ENCODE measurements at places on chromosomes 2 and 18. TPM values are rescaled to one million over a fixed set of nuclear protein-coding genes. Genes with fewer than 3 reads are reported as not detected.

DNA sequence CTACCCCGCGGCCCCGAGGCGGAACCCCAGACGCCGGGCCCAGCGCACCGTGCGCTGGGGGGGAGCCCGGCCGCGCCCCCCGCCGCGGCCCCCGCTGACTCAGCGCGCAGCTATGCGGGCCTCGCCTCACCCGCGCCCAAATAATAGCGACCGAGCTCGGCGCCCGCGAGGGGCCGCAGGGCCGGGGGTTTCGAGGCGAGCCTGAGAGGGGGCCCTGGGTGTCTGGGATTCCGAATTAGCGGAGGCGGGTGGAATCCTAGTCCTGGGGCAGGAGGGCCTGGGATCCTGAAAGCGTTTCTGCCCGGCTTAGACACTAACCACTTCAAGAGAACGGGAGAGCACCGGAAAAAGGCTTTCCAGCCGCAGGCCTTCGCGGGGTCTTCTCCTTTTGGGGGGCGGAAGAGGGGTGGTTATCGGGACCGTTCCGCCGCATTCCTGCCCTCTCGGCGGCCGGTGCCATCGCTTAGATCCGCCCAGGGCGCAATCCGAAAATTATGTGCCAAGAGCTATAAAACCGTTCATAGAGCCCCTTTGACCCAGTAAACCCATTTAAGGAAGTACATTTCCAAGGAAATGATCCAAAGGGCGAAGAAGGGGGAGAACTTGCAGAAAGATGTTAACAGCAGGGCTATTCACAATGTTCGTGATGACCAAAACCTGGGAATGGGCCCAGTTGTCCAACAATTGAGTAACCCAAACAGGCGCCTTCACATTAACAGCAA is 681 bp upstream of the ROCK2 start:
- H3K27ac ChIP-seq = peak overlapping the region; percentile 90
- peak; percentile 55 for DNase-seq
- H3K36me3 ChIP-seq = no peaks in the 10 kb centered on the region
- peak overlapping the region; percentile 78 for H3K4me3 ChIP-seq
- H3K4me1 ChIP-seq = peaks cover 12% of the 10 kb centered on the region

DNA sequence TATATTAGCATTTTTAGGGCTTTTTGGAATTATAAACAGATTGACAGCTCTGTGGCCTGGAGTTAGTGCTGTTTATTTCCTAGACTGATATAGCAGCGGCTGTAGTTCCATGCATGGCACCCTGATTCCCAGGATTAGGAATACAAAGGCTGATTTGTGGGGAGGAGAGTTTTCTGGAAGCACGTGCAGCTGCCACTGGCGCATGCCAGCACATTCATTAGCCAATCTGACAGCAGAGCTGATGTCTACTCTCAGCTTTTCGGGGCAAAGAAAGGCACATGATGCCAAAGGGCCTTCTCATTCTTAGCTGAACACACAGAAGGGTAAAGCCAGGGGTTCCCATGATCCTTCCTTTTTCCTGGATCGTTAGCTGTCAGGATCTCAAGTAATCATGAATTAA is 45.7 kb upstream of the RAPH1 start:
- H3K36me3 ChIP-seq = no peaks in the 10 kb centered on the region
- H3K4me1 ChIP-seq = peaks cover 53% of the 10 kb centered on the region
- no peak overlapping the region for H3K4me3 ChIP-seq
- no peaks in the 10 kb centered on the region for H3K27me3 ChIP-seq

DNA sequence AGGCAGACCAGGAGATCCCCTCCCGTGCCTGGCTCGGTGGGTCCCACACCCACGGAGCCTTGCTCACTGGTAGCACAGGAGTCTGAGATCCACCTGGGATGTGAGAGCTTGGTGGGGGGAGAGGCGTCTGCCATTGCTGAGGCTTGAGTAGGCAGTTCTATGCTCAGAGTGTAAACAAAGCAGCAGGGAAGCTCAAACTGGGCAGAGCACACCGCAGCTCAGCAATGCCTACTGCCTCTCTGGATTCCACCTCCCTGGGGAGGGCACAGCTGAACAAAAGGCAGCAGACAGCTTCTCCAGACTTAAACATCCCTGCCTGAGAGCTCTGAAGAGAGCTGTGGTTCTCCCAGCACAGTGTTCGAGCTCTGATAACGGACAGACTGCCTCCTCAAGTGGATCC is 85.1 kb downstream of the UGP2 start:
- H3K4me3 ChIP-seq = no peak overlapping the region
- no peaks in the 10 kb centered on the region for H3K27me3 ChIP-seq
- H3K4me1 ChIP-seq = no peaks in the 10 kb centered on the region
- H3K27ac ChIP-seq = no peak overlapping the region
- DNase-seq = no peak

GRCh38 chr2:183359867-183360266 is 235.6 kb downstream of the NUP35 start:
- no peaks in the 10 kb centered on the region for H3K36me3 ChIP-seq
- H3K4me3 ChIP-seq = no peak overlapping the region
- H3K27me3 ChIP-seq = no peaks in the 10 kb centered on the region
- H3K27ac ChIP-seq = no peak overlapping the region

DNA sequence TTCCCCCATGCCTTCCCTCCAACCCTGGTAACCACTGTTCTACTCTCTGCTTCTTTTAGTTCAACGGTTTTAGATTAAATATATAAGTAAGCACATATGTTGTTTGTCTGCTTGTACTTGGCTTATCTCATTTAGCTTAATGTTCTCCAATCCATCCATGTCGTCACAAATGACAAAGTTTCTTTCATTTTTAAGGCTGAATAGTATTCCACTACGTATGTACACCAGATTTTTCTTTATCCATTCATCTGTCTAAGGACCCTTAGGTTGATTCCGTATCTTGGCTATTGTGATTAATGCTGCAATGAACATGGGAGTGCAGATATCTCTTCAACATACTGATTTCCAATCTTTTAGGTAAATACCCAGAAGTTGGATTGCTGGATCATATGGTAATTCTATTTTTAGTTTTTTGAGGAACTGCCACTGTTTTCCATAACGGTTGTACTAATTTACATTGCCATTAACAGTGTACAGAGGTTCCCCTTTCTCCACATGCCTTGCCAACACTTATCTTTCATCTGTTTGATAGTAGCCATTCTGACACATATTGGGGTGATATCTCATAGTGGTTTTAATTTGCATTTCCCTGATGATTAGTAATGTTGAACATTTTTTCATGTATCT is 8.1 kb downstream of the ASB3 start:
- no peak for DNase-seq
- no peak overlapping the region for H3K4me3 ChIP-seq
- peaks cover 6% of the 10 kb centered on the region for H3K36me3 ChIP-seq
- no peaks in the 10 kb centered on the region for H3K4me1 ChIP-seq
- H3K27me3 ChIP-seq = no peaks in the 10 kb centered on the region
- no peak overlapping the region for H3K27ac ChIP-seq

DNA sequence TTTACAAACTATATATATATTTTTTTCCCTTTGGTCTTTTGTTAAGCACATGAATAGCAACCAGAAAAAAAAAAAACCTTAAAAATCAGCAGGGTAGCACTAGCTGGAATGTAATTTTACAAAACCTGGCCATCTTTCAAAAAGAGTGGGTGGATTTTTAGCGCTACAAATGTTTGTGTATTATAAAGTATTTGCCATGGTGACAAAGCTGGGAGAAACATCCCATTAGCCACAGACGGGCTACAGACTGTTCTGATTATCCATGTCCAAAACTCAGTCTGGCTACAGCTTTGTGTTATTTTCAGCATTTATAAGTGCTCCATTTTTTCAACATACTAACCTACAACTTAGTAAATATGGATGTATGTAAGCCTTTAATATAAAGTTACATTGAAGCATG is 249.5 kb upstream of the TANK start:
- H3K4me1 ChIP-seq = peaks cover 18% of the 10 kb centered on the region
- no peaks in the 10 kb centered on the region for H3K27me3 ChIP-seq
- no peaks in the 10 kb centered on the region for H3K36me3 ChIP-seq
- H3K27ac ChIP-seq = peak overlapping the region; percentile 35
- DNase-seq = peak; percentile 59
- no peak overlapping the region for H3K4me3 ChIP-seq

- H3K36me3 ChIP-seq = peaks cover 20% of the 10 kb centered on the region
- peaks cover 38% of the 10 kb centered on the region for H3K4me1 ChIP-seq
- H3K27ac ChIP-seq = peak overlapping the region; percentile 86
- peak; percentile 66 for DNase-seq
- no peaks in the 10 kb centered on the region for H3K27me3 ChIP-seq
These were observed 84.1 kb downstream of the CTIF start for GRCh38 chr18:48622911-48623431.

DNA sequence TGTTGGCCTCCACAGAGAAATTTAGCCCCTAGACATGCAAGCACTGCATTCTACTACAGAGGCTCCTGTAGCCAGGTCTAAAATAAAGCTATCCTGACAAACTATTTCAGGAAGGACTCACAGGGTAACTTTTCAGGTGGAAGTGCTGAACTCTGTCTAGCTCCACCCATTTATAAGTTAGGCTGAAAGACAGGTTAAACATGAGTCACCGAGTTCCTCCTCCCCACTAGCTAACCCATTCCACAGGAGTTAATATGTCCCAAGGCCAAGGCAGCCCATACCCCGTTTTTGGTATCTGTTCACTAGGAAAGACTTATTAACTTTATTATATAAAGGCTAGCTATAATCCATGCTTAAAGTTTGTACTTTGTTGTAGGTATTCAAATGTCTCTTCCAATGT is 3.5 kb downstream of the CWC22 start:
- H3K4me3 ChIP-seq = no peak overlapping the region
- peaks cover 13% of the 10 kb centered on the region for H3K4me1 ChIP-seq
- no peaks in the 10 kb centered on the region for H3K36me3 ChIP-seq
- no peak overlapping the region for H3K27ac ChIP-seq

GRCh38 chr18:44518091-44518615 is 162.5 kb upstream of the SETBP1 start:
- H3K27ac ChIP-seq = no peak overlapping the region
- no peak overlapping the region for H3K4me3 ChIP-seq

GRCh38 chr2:11067221-11068078 is 87.8 kb upstream of the SLC66A3 start:
- H3K27me3 ChIP-seq = peaks cover 30% of the 10 kb centered on the region
- H3K27ac ChIP-seq = no peak overlapping the region
- no peak overlapping the region for H3K4me3 ChIP-seq
- H3K4me1 ChIP-seq = no peaks in the 10 kb centered on the region

DNA sequence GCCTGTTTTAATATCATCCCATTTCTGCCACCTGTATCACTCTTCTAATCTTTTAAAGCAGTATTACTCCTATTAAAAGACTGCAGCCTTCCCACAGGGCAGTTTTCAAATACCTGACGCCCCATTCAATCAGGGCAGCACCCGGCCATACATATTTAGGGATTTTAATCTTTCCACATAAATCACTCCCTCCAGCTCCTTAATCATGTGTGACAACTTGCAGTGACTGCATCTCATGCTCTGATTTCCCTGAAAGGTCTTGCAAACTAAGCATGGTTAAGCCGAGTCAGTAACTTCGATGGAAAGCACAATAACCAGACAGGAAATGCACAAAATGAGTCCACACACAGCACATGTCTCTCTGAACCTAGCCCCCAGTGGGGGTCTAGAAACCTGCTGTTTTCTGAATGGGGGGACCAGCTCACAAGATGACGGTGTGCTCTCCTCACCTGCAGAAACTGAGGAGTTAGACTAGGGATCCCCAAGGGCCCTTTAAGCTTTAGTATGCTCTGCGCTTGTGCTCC is 116.9 kb upstream of the CREB1 start:
- no peaks in the 10 kb centered on the region for H3K27me3 ChIP-seq
- H3K4me1 ChIP-seq = peaks cover 28% of the 10 kb centered on the region
- no peak overlapping the region for H3K27ac ChIP-seq
- H3K4me3 ChIP-seq = no peak overlapping the region
- DNase-seq = no peak
- H3K36me3 ChIP-seq = no peaks in the 10 kb centered on the region

- H3K27me3 ChIP-seq = no peaks in the 10 kb centered on the region
- H3K4me3 ChIP-seq = peak overlapping the region; percentile 10
- no peaks in the 10 kb centered on the region for H3K36me3 ChIP-seq
- H3K27ac ChIP-seq = peak overlapping the region; percentile 85
- DNase-seq = peak; percentile 90
These were observed 45.1 kb upstream of the SERTAD2 start for GRCh38 chr2:64698668-64699444.

DNA sequence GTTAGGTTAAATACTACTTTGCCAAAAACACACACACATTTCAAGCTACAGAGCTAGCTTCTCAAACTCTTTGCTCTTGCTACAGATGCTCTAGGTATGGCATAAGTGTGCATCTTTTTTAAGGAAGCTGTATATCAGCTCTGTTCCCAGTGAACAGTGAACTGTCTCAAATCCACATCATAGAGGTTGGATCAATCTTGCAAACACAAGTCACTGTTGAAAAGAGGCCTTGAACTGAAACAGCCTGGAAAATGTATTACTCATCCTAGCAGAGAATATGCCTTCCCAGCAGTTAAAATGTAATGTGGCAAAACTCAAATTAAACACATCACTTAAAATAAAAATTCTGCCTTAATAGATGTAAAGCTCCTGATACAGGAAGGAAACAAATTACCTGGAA is 151.8 kb downstream of the WDPCP start:
- H3K36me3 ChIP-seq = no peaks in the 10 kb centered on the region
- H3K4me3 ChIP-seq = no peak overlapping the region
- no peak for DNase-seq
- H3K27ac ChIP-seq = no peak overlapping the region
- no peaks in the 10 kb centered on the region for H3K27me3 ChIP-seq

DNA sequence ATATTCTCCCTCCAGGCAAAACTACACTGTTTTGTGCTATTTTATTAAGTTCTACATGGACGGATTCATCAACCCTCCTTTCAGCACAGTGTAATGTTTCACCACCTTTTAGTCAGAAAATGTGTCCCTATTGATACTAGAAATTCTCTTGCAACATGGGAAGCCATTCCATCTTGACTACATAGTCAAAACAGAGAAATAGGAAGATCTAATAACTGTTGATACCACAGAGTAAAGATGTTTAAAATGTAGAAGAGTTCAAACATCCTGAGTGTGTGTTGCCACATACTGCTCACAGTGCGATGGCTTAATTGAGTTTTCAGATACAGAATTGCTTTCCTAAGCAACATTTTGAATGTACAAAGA is 492.2 kb upstream of the RAB12 start:
- H3K4me1 ChIP-seq = peaks cover 23% of the 10 kb centered on the region
- no peaks in the 10 kb centered on the region for H3K36me3 ChIP-seq
- H3K4me3 ChIP-seq = no peak overlapping the region
- peak overlapping the region; percentile 63 for H3K27ac ChIP-seq

GRCh38 chr2:202069170-202070067 is 3.6 kb upstream of the KIAA2012 start:
- DNase-seq = no peak
- peaks cover 7% of the 10 kb centered on the region for H3K4me1 ChIP-seq
- no peaks in the 10 kb centered on the region for H3K36me3 ChIP-seq
- H3K27me3 ChIP-seq = no peaks in the 10 kb centered on the region

GRCh38 chr2:240326246-240326645 is 109.2 kb upstream of the GPC1 start:
- H3K27me3 ChIP-seq = no peaks in the 10 kb centered on the region
- DNase-seq = peak; percentile 78
- H3K4me1 ChIP-seq = peaks cover 4% of the 10 kb centered on the region
- H3K27ac ChIP-seq = no peak overlapping the region

- H3K4me3 ChIP-seq = no peak overlapping the region
- no peak overlapping the region for H3K27ac ChIP-seq
- no peaks in the 10 kb centered on the region for H3K4me1 ChIP-seq
These were observed 382.2 kb upstream of the HNRNPA3 start for GRCh38 chr2:176830362-176830761.

The POTEI gene
- not detected for total RNA-seq

The VWC2L gene
- not detected for total RNA-seq

The PKP4 gene
- 47.4 TPM for total RNA-seq

The EHD3 gene
- total RNA-seq = 17.4 TPM

The TTC31 gene
- total RNA-seq = 17.0 TPM

The CYBRD1 gene
- total RNA-seq = 338 TPM

The SLC9A4 gene
- total RNA-seq = not detected

The COLEC12 gene
- total RNA-seq = 56.9 TPM

The LDLRAD4 gene
- 0.88 TPM for total RNA-seq

The CNGA3 gene
- total RNA-seq = 0.29 TPM

Data from osteoblast (primary cell).